ENCODE measurements at places on chromosomes 3 and 15.

GRCh38 chr15:64653757-64654156 is 121.6 kb downstream of the RBPMS2 start:
- DNase-seq = no peak

- DNase-seq = no peak
Observed at GRCh38 chr15:33243869-33244268, 49.4 kb upstream of the FMN1 start.

- no peak for DNase-seq
Observed at GRCh38 chr3:151568184-151568583, 107.3 kb upstream of the IGSF10 start.

DNA sequence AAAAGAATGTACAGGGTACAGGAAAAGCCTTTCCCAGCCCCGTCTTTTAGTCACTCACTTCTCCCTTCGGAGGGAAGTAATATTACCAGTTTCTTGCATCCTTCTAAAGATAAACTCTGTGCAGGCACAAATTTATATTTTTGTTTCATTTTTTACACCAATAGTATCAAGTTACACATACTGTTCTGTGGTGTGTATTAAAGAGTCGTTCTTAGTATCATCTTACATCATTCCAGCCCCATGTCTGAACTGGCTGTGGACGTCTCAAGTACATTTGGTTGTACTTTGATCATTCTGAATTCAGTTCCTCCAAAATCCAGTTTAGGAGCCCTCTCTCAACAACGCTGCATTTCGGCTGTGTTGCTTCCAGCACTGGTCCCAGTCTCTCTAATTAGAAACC is 68.7 kb downstream of the LMLN start:
- DNase-seq = no peak
